ENCODE measurements at places on chromosomes 11 and 22.

DNA sequence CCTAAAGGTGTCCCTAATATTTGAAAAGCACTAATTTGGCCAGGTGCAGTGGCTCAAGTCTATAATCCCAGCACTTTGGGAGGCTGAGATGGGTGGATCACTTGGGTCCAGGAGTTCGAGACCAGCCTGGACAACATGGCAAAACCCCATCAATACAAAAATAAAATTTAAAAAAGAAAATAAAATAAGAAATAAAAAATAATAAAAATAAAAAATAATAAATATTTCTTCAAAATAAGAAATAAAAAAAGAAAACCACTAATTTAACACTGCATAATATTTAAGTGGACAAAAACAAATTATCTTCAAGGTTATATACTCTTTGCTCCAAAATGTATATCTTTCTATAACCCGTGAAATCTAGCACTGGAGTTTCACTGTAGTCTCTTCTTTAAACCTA, 32.9 kb downstream of the CPT1A start:
- DNase-seq: no peak

DNA sequence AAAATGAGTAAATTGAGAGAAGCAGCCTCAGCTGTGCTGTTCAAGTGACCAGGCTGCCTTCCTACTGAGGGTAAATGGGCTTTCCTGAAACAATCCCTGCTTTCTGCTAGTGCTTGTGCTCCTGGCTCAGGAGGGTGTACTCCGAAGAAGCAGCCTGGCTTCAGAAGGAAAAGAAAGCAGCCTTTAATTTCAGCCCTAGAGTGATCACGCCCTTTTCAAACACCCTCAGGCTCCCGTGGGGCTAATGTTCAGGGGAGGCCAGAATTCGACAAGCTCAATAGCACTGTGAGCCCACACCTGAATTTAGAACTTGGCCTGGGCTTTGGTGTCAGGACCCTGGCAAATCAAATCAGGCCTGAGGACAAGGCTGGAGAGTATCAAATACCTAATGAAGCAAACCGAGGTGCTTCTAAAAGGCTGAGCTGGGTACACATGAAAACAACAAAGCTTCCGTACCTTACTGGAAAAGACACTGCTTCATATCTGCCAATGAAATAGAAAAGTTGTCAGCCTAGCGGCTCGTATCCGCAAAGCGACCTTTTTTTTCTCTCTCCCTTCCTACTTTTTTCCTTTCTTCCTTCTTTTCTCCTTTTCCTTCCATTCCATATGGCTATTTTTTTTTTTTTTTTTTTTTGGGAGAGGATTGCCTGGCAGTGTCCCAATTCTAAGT, 387.8 kb downstream of the SOX6 start:
- DNase-seq: no peak

DNA sequence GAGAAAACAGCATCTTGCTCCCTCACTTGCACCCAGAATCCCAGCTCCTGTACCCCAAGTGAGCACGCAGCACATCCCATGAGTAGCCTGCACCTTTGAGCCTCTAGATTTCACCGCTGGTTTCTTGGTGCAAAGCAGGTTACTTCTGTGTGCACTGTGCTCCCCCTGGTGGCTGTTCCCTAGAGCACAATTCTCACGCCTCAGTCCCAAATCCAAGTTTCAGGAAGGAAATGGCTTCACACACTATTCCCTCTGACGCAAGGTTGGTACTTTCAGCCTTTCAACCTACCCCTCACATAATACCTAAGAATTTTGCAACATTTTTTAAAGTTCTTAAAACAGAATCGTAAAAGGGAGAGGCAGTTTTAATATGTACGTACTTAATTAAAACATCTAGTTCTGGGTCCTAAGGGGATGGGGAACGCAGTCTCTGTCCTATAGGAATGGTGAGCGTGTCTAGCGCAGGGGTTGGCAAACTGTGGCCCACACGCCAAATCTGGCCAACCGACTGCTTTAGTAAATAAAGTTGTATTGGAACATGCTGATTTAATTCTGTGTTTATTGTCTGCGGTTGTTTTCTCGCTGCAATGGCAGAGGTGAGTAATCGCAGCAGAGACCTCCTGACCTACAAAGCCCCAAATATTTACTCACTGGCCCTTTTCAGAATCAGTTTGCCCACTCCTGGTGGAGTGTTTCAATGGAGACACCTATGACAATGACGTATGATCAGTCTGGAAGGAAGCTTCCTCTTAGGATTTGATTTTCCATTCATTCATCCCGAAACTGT, 27.5 kb downstream of the DHCR7 start:
- no peak for DNase-seq

GRCh38 chr22:21834869-21835268, 32.6 kb downstream of the MAPK1 start:
- DNase-seq: no peak

GRCh38 chr11:124329787-124330478, 9.9 kb upstream of the OR8D2 start:
- peak; percentile 0 for DNase-seq

- no peak for DNase-seq
Measured at GRCh38 chr11:90737444-90738050, 514.7 kb upstream of the CHORDC1 start.

- no peak for DNase-seq
Measured at GRCh38 chr11:60633645-60634044, 65.8 kb upstream of the MS4A8 start.

- DNase-seq: no peak
Measured at GRCh38 chr11:130677486-130678153, 229.2 kb downstream of the ADAMTS15 start.

- DNase-seq: peak; percentile 45
Measured at GRCh38 chr11:1260023-1260501, 37.2 kb downstream of the MUC5B start.

- no peak for DNase-seq
Measured at GRCh38 chr22:19525116-19525660, 978 bp upstream of the CLDN5 start.

GRCh38 chr22:44131412-44131811, 49.3 kb upstream of the PARVG start:
- DNase-seq: no peak

DNA sequence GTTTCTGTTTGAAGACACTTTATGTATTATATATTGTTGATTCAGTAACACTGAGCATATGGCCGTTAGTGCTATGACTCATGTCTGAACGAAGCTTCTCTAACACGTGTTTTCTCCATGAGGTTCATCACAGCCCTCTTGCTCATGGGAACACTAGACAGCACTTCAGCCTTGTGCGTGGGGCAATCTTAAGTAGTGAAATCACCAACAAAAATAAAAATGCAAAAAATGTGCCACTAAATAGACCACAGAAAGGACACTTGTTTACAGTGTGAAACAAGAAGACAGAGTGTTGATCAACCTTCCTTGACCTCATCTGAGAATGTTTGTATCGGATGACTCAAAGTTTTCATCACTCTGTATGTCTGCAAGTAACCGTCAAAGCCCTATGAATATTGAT, 94.5 kb downstream of the FDX1 start:
- no peak for DNase-seq

DNA sequence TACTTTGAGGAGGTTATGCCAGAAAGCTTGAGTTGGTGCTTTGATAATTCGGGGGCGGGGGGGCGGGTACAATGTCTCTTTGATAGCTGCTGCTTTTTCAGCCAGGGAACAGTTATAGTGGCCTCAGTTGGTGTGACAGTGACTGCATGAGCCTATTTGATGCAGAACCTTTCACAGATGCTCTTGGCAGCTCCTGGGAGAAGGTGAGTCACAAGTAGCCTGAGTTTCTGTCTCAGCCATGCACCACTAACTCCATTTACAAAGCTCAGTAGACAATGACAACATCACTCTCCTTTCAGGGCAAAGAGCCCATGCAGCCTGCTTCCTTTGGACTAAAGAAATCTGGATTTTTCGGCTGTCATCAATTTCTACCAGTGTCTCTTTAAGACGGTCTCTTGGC, 42.1 kb upstream of the SEZ6L start:
- no peak for DNase-seq

DNA sequence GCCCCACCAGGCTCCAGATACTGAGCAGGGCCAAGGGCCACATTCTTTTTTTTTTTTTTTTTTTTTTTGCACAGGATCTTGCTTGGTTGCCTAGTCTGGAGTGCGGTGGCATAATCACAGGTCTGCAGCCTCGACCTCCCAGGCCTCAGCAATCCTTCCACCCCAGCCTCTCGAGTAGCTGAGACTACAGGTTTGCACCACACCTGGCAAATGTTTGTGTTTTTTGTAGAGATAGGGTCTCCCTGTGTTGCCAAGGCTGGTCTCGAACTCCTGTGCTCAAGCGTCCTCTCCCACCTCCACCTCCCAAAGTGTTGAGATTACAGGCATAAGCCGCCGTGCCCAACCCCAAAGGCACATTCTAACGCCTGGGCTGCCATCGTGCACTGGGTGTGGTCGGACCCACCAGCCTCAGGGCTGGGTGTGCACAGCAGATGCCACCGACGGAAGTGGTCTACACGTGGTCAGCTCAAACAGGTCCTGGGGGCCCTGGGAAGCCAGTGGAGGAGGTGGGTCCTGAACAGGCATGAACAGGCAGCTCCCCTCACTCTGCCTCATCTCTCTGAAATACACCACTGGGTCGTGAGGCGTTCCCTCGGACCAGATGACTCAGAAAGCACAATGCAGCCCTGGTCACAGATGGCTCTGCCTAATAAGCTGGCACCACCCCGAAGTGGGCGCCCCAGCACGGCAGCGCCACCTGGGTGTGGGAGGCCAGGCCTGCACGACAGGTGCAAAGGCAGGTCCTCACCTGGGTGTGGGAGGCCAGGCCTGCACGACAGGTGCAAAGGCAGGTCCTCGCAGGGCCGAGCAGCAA, 5.1 kb upstream of the B4GALNT4 start:
- peak; percentile 81 for DNase-seq

- no peak for DNase-seq
Measured at GRCh38 chr11:130308059-130308458, 6.7 kb downstream of the ZBTB44 start.

DNA sequence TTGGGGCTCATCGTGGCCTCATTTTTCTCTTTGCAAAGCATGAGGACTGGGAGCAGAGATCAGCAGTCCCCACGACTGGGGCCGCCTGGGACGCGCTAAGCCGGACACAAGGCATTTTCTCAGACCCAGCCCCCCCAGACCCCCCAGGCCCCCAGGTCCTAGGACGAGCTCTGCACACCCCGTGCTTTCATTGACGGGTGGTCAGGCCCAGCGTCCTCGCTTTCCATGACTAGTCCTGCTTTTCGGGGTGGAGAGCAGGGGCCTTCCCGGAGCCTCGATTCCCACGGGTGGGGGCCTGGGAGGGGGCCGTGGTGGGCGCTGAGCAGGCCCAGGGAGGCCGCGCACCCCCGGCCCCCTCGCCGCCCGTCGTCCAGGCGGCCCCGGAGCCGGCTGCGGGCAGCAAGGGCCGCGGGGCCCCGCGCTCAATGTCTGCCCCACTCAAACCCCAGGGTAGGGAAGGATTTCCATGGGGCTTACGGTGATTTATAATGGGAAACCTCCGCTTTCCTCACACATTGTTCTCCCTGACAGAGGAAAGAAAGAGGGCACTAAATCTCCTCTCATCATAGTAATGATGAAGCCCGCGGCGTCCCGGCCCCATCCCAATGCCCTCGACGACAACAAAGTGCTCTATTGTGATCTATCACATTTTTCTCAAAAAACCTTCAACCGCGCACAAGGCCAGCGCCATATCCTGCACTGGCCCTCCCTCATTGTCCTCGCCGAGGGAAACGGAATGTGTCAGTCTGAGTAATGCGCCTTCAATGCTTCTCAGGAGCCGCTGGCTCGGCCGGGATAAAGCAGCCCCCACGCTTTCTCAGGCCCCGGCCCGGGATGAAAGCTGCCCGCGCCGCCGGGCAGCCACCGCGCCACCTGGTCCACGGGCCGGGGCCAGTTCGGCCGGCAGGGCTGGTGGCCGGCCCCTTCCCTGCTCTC, 10.4 kb upstream of the LINC01488 start:
- no peak for DNase-seq

DNA sequence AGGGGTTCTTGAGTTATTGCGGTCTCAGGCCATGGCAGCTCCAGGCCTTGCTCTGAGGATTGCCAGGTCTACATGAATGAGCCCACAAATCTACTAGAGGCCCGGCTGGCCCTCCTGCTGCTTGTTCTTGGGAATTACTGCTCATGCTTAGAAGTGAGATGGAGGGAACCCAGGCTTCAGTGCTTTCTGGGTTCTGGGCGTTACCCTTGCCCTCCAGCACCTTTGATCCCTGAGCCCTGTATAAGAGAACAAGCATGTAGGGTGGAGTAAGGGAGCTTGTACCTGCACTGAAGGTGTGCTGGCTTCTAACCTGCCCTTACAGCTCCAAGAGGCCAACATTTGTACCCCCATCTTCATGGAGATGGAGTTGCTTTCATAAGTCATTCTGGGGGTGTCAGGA, 4.0 kb downstream of the NAA40 start:
- DNase-seq: no peak

- DNase-seq: no peak
Measured at GRCh38 chr11:71388637-71389235, 59.5 kb downstream of the DHCR7 start.

DNA sequence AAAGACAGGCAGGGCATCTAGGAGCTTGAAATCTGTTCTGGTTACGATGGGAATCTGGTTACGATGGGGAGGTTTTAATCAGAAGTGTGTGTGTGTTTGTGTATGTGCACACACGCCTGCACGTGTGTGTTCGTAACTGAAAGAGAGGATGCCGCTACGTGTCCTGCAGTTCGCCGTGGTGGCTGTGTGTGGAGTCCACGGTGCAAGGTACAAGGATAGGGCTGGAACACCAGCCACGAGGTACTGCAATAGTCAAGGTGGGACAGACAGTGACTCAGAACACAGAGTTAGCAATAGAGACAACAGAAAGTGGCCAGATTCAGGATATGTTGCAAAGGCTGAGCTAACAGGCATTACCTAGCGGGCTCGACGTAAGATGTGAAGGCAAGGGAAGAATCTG, 46.7 kb downstream of the IGSF9B start:
- no peak for DNase-seq

DNA sequence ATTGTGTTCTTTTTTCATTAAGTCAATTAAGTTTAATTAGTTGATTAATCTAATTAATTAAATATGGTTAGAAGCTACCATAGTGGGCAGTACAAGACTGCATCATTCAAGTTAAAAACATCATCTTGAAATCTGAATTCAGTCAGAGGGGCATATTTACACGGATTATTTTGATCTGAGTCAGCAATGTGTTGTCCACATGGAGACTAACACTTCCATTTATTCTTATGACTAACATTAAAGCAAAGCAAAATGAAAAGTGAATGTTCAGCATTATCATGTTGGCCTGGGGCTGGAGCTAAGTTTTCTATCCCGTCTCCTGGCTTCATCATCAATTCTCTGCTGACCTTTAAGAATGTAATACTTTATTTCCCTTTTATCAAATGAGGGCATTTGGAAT, 17.3 kb downstream of the FLI1 start:
- DNase-seq: no peak

GRCh38 chr22:24171822-24172221, 9.5 kb upstream of the SUSD2 start:
- no peak for DNase-seq

- no peak for DNase-seq
Measured at GRCh38 chr22:46966495-46966845, 204.0 kb downstream of the TBC1D22A start.

GRCh38 chr22:45752036-45752435, 80.4 kb downstream of the ATXN10 start:
- no peak for DNase-seq

DNA sequence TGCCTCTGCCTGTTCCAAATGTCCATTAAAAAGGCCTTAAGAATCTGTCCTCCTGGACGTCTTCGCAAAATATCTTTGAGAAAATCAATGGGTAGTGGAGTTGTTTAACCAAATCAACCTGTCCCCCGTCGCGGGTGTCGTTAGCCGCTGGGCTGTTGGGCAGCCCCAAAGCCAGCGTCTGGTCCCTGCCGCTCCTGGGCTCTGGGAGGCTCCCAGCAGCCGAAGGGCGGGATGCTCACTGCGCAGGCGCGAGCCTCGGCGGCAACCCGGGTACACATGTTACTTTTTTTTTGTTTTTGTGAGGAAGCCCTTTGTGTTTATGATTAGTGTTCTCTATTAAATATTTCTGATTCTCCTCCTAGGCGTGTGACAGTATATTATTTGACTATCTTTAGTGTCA, 12.6 kb downstream of the MMP10 start:
- DNase-seq: no peak
